Activated T-cell treated with anti-CD3 and anti-CD28 coated beads for 4 hours (primary cell): ENCODE measurements at places on chromosomes 12 and 14.

DNA sequence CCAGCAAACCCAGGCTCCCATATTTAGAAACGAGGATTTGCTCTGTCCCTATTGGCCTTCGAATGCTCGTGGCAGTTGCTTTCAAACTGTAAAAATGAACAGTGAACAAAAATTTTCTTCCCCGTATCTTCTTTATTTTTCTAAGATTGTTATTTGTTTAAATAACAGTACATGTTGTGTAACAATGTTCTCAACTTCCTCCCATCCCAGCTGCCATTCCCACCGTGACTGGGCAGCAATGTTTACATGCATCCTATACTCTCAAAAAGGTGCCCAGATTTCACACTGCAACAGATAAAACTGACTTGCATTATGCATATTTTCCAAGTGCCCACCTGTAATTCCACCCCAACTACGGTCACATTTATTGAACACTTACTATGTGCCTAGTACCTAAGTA lies 12.8 kb downstream of the VCPKMT start:
- no peak for DNase-seq

DNA sequence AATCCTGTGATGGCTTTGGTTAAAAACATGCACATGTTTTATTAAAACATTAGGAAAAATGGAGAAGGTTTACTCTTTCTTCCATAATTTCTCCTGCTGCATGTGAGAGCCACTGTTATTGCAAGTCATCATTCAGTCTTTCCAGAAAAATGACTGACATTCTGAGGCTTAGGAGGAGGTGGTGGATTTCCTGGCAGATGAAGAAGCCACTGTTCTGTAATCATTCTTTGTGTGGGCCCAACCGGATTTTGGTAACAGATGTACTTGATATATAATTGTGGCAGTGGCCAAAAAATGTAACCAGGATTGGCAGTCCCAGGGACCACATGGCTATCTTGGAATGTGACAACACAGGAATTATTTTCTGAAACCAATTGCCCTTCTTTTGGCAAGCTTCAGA lies 120.2 kb downstream of the DAAM1 start:
- no peak for DNase-seq

DNA sequence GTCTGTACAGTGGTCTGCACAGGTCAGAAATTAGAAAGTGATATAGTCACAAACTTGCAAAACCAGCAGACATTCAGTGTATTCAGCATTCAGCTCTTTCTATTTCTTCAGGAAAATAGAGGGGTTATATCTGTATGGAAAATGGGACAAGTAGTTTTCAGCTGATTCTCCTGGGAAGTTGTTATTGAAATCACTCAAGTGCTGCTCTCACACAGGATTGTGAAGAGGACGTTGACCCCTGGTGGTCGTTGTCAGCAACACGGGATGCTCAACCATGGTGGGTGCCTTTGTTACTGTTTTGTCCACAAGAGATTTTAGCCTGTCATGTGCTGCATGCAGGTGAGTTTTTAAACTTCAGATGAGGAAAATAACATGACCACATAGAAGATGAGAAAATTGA lies 981.8 kb downstream of the TMEM121 start:
- no peak for DNase-seq

DNA sequence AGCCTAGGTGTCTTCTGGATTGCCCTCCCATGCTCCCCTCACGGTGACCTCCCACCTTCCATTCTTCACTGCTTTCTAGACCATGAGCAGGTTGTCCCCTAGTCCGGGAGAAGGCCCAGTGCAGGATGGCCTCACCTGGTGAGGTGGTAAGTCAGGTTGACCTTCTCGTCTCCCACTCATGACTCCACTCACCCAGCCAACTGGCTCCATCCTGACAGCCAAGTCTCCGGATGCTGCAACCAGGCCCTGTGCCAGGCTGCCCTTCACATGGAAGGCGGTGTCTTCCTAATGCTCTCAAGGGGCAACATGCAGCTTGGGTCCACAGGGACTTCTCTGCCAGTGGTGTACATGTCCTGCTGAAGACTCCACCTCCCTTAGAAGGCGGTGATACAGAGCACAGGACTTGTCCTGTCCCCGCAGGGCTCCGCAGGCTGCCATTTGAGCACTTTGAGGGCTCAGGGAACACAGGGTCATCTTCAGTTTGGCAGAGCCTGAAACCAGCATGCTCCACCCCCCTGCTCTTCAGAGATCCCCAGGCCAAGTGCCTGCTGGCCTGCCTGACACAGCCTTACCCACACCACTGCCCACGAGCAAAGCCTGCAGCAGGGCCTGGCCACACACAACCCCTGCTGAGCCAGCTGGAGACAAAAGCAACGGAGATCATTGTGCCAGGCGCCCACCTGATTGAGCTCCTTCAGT lies 25.4 kb downstream of the BATF start:
- no peak for DNase-seq

DNA sequence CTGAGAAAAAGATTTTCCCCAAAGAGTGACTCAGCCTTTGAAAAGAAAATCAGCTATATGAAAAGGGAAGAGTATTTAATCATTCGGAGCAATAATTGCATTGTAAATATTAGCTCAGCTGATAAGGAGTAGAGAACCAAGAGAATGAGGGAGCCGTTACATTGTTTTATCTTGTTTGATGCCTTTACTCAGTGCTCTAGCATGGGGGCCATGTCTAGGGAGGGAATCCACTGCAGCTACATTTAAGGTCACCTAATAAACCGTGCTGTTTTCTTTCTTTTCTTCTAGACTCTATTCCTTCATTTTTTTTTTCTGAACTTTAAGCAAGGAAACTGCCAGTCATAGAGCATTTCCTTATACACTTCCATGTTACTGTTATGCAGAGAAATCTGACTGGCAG lies 447.0 kb downstream of the DIO2 start:
- DNase-seq, result no peak

- DNase-seq, result no peak
These were observed 3.2 kb downstream of the BIN2 start for GRCh38 chr12:51320695-51321320.

GRCh38 chr12:27906658-27907473 lies 65.7 kb downstream of the PTHLH start:
- no peak for DNase-seq

DNA sequence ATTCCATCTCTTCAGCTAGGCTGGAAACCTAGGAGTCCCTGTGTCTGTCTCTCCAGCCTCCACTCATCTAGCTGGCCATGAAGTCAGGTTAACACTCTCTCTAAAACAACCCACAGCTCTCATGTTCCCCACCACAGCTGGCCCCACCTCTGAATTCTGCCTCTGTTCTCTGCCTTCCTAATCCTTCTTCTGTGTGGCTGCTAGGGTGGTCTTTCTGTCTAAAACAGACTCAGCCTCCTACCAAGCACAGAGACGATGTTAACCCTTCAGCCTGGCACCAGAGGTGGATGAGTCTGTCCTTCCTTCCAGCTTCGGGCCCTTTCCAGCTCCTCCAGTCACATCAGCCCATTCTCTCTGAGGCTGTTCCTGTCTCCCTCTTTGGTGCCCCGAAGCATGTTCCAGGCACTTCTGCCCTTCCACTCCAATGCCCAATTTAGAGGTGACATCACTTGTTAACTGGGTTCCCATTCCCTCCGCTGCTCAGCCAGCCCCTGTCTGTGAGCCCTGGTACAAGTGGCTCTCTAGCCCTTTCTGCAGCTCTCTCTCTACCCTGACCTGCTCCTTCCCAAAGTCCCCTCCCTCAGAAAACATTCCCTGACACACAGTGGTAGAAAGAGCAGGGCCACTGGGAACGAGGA lies 9.1 kb downstream of the FIGNL2 start:
- no peak for DNase-seq
